Activated T-helper 1 cell treated with anti-CD3 and anti-CD28 coated beads, Interleukin-2, amount 50 U/mL, for 16 hours (primary cell): ENCODE measurements at places on chromosomes 4 and X.

DNA sequence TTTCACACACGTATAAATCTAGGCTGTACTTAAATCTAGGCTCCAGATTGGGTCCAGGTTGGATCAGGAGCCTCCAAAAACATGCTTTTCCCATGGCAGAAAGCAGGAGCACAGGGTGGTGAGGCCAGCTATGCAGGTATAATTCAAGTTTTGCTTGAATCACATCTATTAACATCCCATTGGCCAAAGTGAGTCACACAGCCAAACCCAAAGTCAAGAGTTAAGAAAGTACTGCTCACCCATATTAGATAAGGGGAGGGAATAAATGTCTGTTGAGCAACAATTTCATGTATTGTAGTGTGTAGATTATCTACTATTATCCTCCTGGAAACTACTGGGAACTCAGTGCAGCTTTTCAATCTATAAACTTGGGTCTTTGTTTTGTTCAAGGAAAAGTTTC, 12.8 kb downstream of the SUPT20HL2 start:
- DNase-seq: no peak

DNA sequence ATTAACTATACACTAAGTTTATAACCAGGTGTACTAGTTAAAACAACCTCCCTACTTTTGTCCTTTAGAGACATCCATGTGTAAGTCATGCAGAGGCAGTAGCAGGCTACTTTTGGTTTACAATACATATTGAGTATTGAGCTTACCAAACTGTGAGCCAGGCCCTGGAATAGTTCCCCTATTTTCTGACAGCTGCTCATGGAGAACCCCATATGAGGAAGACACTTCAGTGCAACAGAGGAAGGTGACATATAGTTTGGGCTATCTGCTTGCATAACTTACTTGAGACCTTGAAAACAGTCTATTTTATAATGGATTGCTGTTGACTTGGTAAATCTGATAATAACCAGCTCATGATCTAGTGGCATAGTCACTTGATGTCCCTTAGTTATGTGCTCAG, 190.5 kb downstream of the SH3BGRL start:
- DNase-seq: no peak

DNA sequence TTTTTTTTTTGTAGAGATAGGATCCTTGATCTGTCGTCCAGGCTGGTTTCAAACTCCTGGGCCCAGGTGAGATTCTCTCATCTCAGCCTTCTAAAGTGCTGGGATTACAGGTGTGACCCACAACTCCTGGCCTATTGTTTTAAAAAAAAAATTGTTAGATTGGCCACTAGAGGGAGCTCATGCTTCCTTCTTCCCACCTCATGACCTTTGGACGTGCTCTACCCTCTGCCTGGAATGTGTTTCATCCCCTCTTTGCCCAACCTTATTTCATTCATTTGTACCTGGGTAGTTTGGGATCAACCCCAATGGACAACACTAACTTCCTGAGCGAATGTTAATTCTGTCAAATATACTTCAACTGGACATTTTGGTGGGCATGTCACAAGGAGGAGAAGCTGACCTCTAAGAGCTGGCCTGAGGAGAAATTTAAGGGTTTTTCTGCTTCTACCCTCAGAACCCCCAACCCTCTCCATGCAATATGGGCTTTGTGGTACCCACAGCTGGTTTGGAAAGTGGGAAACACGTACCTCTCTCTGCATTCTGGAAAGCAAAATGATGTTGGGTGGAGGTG, 6.4 kb downstream of the PPEF2 start:
- no peak for DNase-seq

DNA sequence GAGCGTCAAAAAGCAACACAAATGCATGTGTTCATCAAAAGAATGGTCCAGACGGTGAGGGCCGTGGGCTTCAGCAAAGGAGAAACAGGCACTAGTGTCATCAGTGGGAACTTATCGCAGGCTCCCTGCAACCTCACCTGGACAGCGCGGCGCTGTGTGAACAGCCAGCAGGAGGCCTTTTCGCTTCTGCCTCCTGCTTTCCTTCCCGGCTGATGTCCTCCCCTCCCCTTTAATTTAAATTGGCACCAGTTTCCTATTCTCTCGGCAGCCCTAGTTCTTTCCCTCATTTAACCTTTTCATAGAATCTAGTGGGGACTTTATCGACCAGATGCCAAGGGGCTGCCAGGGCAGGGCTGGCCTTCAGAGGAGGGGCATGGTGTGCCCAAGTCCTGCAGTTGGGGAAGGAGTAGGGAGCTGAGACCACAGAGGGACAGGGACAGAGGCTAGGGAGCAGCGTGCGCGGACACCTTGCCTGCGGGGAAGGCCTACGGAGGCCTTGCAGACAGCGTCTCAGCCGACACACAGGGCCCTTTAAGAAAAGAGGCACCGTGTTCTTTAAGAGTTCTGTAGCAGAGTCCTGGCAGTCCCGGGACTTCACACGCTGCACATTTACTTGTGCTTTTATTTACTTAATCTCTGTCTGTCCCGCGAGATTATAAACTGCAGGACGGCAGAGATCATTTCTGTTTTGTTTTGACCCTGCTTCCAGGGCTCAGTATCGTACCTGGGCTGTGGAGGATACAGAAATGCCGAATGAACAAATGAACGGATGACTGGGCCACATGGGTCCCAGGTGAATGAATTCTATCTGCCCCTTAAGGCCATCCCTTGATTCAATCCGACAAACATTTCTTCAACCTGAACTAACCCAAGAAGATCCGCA, 8.4 kb upstream of the SORBS2 start:
- DNase-seq: no peak

GRCh38 chr4:112386071-112386470, 88.9 kb downstream of the ALPK1 start:
- DNase-seq: no peak

- DNase-seq: no peak
Observed at GRCh38 chr4:119597377-119597776, 31.2 kb downstream of the PDE5A start.

- DNase-seq: no peak
Observed at GRCh38 chrX:107146670-107147069, 28.0 kb upstream of the RBM41 start.

DNA sequence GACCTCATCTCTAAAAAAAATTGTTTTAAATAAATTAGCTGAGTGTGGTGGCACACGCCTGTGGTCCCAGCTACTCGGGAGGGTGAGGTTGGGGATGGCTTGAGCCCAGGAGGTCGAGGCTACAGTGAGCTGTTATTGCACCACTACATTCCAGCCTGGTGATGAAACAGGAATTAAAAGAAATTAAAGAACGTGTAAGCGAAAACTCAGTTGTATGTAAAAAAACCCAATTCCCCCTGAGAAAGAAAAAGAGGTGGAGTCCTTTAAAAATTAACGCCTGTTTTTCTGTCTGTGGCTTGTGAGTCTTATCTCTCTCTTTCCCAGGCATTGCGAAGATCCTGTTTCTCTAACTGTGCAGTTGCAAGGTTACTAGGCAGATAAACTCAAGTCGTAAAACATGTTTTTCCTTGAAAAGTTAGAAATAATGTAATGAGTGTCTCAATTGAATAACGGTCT, 22.1 kb downstream of the EPGN start:
- no peak for DNase-seq

- DNase-seq: no peak
Observed at GRCh38 chr4:140829825-140830224, 73.6 kb upstream of the TBC1D9 start.

DNA sequence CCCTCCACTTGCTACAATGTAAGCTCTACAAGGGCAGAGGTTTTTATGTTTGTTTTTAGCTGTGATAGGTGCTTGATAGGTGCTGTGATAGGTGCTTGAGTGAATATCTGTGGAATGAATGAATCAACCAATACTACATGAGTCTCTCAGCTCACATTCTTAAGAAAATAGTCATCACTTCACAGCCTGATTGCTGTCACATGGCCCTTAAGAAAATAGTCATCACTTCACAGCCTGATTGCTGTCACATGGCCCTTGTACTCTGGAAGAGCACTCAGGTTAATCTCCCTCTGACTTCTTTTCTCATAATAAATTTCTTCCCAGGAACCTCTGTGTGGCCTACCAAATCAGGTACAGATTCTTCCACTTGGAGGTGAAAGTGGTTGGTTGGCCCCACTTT, 335.2 kb downstream of the TENM3 start:
- DNase-seq: no peak

DNA sequence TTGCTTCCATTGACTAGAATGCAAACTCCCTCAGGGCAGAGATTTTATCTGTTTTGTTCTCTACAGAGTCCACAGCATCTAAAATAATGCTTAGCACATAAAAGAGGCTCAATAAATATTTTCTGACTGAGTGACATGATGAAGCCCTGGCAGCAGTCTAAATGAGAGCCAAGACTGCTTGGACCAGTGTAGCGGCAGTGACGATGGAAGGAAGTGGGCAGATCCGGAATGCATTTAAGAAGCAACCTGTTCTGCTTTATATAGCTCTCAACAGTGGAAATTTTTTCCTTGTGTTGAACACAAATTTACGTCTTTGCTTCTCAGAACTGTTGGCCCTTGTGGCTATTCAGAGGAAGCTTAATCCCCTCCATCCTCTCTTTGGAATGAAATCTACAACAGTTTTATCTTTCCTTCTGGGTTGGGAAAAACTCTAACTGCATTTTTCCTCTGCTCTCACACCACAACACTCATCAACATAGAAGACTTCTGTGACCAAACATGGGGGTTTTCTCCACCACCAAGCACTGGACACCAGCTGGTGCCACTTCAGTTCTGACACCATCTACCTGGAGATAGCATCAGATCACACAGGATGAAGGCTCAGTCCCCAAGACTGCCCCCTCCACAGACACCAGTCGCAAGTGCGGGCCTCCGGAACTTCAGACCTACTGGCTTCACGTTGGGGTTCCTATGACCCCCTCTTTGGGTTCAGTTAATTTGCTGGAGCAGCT, 7.0 kb upstream of the BEND4 start:
- DNase-seq: no peak

DNA sequence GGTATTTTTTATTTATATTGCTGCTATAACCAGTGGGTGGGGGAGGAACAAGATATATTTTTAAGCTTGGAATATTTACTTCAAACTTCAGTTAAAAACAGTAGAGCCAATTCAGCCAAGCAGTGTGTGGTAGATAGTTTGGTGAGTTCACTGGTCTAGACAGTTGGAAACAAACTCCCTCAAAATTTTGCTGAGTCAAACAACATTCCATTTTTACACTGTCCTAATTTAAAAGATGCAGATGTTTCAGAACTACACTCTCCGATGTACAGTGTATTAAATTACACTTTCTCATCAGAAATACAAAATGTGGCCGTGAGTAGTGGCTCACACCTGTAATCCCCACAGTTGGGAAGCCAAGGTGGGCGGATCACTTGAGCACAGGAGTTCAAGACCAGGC, 23.3 kb downstream of the PRKX start:
- DNase-seq: no peak

GRCh38 chr4:75741027-75741426, 16.6 kb downstream of the USO1 start:
- no peak for DNase-seq

GRCh38 chr4:168139336-168139735, 47.0 kb downstream of the ANXA10 start:
- no peak for DNase-seq

GRCh38 chr4:107060388-107060787, 24.3 kb upstream of the DKK2 start:
- DNase-seq: no peak

- no peak for DNase-seq
Observed at GRCh38 chr4:135281230-135281629, 1079.6 kb upstream of the PABPC4L start.

- no peak for DNase-seq
Observed at GRCh38 chr4:73066928-73067327, 2.6 kb downstream of the COX18 start.

DNA sequence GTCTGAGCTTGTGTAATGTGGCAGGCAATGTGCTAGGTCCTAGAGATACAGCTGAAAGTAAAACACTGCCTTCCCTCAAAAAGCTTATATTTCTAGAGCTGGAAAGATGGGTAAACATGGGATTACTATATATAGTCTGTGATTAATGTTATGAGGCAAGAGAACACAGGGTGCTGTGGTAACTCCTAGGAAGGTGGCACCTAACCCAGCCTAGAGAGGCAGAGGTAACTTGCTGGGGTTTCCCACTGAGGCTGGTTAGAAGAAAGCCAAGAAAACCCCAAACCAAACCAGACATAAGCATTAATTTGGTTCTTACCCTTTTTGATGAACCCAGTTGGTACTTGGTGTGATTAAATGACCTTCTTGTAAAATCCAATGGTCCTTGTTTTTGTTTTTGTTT, 315.0 kb downstream of the PPP1R2C start:
- DNase-seq: no peak

- no peak for DNase-seq
Observed at GRCh38 chrX:119981286-119982070, 37.9 kb upstream of the NKAP start.

DNA sequence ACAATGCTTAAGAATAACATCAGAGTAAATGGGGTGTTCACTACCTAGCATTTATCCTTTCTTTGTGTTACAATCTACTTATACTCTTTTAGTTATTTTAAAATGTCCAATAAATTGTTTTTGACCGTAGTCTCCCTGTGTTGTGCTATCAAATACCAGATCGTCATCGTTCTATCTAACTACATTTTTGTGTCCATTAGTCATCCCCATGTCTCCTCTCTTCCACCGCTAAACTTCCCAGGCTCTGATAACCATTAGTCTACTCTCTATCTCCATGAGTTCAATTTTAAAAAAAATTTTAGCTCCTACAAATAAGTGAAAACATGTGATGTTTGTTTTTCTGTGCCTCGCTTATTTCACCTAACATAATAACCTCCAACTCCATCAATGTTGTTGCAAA, 381.9 kb downstream of the PRDM5 start:
- DNase-seq: no peak

DNA sequence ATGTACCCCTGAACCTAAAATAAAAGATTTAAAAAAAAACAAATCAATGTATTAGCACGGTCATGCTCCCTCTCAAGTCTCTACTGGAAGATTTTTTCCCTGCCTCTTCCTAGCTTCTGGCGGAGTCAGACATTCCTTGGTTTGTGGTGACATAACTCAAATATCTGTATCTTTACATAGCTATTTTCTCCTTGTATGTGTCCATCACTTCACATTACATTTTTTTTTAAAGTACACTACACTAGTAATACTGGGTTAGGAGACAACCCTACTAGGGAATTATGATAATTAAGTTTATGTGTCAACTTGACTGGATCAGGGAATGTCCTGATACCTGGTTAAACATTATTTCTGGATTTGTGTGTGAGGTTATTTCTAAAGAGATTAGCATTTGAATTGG, 1197.9 kb downstream of the TECRL start:
- DNase-seq: no peak

DNA sequence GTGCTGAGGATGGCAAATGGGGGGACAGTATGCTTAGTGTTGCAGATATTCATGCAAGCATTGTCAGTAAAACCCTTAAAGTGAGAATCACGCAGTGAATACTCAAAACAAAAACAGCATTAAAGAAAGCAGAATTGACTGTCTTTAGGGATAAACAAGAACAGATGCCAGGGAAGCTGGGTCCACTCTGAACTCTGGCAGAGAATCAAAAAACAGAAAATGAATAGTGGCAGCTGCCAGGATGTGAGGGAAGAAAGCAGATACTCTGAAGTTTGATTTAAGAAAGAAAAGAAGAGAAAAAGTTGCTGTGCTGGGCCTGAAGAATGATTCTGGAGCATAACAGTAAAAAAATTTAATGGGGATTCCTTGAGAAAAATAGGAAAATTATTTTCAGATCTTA, 131.5 kb downstream of the GABRA2 start:
- no peak for DNase-seq
